ENCODE measurements at places on chromosomes 6 and 20.

DNA sequence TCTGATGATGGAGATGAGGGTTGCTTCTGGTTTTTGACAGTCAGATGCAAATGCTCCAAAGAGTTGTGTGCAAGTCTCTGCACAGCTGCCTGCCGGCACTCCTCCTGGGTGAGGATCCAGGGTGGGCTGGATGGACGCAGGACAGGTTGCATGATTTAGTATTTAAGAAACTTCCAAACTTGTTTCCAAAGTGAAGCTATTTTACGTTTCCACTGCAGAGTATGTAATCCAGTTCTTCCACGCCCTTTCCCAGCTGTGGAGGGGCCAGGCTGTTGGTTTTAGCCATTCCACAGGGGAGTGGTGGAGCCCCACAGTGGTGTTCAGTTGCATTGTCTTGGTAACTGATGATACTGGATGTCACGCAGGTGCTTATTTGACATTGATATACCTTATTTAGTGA is 157.3 kb downstream of the THBS2 start:
- no peak for DNase-seq

DNA sequence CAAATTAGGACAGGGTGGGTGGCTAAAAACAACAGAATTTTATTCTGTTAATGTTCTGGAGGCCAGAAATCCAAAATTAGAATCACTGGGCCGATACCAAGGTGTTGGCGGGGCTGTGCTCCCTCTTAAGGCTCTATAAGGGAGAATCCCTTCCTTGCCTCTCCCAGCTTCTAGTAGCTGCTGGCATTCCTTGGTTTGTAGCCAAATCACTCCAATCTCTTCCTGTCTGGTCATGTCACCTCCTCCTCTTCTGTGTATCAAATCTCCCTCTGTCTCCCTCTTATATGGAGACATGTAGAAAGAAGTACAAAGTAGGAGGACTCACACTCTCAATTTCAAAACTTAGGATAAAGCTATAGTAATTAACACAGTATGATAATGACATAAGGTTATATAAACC is 102.9 kb upstream of the SIRPA start:
- no peak for DNase-seq

DNA sequence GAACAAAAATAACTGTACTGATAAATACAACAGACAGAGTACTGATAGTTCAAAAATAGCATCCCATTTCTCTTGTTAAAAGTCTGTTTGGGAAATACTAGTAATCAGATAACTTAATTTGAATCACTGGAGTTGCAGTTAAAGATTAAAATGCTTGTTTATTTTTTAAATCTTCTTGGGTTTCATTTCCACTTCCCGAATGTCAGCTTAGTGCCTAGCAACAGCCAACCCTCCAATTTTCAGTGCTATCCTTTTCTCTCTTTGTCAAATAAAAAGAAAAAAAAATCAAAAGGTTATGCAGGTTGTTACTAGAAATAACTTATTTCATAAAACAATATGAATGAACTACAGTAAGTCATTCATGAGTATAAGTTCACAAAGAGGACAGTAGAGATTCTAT is 257.7 kb upstream of the STXBP5 start:
- no peak for DNase-seq

GRCh38 chr6:157434349-157435033 is 53.5 kb downstream of the ZDHHC14 start:
- no peak for DNase-seq

DNA sequence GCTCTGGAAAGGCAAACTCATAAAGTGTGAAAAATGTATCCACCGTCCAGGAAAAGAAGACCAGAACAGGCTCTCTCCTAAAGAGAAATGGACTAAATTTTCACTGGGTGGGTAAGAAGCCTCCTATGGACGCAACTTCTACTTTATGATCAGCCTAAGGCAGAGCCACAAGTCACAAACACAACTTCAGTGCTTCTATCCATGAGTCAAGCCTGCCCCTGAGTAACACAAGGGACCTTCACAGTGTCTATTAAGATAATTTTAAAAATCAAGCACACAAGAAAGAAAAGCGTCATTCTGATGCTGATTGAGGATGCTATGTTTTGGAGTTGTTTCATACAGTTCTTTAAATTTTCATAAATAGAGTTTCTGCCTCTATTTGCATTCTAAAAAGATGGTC is 601.7 kb upstream of the ARID1B start:
- DNase-seq = peak; percentile 52

- no peak for DNase-seq
These were observed 467.5 kb downstream of the PRKN start for GRCh38 chr6:162260027-162260426.

DNA sequence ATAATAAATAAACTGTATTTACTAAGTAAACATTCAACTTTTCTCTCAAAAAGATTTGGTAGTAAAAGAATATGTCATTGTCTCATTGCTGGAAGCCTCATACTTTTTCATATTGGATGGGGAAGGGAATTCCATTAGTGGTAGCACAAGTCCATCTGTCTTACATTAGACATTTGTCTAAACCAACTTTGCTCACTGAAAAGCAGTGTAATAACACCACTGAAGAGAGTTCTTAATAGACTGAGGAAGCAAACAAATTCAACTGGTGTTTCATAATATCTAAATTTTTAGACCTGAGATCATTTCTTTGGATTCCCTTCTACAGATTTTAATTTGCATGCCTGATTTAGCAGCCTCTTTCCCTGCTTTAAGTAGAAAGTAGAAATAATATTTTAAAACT is 62.7 kb downstream of the PLCB1 start:
- no peak for DNase-seq

DNA sequence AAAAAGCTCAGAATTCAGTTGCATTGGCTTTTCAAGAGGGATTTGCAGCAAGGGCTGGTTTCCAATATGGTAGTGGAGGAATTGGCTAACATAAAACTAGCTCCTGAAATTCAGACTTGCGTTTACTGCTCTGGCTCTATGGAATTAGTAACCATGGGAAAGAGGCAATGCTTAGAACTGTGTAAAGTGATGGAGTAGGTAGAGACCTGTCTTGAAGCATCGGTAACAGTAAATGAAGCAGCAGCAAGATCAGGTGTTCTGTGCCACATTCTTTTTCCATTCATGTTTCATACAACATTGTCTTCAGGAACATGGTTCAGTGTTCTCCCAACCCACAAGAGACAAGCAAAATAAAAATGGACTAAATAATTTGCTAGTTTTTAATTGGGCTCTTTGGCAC is 6.5 kb downstream of the IRF4 start:
- DNase-seq = no peak

DNA sequence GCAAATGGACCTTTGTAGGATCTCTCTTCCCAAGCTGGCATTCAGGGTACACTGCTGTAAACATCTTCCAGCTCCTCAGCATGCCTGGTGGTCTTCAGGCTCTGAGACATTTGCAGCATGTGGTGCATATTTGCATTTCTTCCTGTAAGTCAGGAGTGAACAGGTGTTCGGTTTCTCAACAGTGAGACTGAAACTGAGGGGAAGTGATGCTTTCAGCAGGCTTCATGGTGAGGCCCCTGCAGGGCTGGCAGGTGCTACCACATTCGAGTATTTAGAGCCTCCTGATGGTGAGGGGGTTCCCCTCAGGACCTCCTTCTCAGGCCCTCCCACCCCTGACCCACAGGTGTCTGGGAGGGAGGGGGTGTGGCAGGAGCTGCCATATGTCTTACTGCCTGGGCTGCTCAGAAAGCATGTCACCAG is 15.1 kb downstream of the MYBL2 start:
- peak; percentile 87 for DNase-seq

DNA sequence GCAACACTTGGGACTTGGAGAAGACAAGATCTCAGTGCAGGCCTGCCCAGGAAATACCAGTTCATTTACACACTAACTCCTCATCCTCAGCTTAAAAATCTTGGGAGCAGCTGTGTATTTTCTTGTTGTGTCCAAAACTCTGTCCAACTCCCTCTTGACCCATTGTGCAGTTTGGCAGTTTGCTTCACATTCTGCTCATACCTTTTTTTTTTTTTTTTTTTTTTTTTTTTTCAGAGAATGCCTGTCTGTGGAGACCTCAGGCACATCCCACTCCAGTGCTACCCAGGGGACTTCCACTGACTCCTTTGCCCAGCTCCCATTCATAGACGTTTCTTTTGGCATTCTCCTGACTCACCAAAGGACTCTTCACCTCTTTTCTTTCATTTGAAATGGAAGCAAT is 265.8 kb upstream of the TCF21 start:
- DNase-seq = no peak

DNA sequence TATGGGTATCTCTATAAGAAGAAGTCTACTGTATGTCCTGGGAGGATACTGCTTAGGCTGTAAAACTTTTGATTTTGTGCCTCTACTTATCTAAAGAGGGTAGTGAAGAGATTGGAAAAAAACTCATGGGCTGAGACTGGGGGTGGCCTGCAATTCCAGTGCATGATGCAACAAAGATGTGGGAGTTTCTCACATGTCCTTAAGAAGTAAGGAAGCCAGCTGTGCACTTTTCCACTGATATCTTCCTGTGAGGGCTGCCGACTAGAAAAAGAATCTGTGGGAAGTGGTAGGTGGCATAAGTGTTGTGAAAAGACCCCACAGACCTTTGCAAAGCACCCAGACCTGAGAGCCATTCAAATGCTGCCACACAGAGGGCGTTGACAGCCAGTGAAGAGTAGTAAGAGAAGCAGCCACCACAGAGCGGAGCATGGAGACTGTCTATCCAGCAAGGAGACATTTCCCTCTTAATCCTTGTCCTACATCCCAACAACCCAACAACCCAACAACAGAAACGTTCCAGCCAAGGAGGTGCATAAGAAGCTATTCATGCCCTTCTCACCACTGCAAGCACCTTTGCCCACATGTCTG is 65.1 kb downstream of the PFDN4 start:
- DNase-seq = no peak

GRCh38 chr6:25407431-25407830 is 128.3 kb downstream of the CARMIL1 start:
- DNase-seq = peak; percentile 30

DNA sequence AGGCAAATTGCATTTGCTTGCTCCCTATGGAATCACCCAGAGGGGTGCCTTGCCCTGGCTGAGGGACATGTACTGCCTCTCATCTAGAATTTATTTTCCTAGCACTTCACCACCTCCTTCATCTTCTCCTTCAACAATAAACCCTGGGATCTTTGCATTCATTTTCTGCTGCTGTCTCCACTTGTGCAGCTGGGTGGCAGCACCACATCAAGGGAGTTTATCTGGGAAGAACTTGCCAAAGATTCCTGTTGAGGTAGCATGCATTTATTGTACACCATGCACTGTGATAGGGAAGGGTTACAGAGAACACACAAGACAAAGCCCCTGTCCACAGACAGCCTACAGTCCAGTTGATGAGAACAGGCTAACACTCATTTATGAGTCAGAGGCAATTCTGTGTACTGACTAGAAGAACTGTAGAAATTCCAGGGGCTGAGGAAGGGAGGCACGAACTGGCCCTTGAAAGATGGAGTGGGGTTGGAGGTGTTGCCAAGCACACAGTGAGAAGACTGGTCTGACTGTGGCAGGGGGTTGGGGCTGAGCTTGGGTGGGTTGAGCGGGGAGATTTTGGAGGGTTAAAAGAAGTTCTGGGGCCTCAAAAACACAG is 17.5 kb downstream of the C20orf173 start:
- peak; percentile 37 for DNase-seq

- no peak for DNase-seq
These were observed 98.5 kb upstream of the RPS6KA2 start for GRCh38 chr6:166725571-166725970.

DNA sequence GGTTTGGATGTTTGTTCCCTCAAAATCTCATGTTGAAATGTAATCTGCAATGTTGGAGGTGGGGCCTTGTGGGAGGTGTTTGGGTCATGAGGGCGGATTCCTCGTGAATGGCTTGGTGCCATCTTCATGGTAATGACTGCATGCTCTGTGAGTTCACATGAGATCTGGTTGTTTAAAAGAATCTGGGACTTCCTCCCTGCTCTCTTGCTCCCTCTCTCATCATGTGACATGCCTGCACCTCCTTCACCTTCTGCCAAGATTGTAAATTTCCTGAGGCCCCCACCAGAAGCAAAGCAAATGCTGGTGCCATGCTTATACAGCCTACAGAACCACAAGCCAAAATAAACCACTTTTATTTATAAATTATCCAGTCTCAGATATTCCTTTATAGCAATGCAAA is 250.3 kb upstream of the PLN start:
- DNase-seq = peak; percentile 20

GRCh38 chr6:115896538-115897129 is 164.1 kb downstream of the FRK start:
- DNase-seq = peak; percentile 48

GRCh38 chr20:63241272-63241671 is 5.6 kb downstream of the BIRC7 start:
- DNase-seq = peak; percentile 6

- no peak for DNase-seq
These were observed 29.5 kb upstream of the PCMTD2 start for GRCh38 chr20:64225828-64226598.

- no peak for DNase-seq
These were observed 21.1 kb downstream of the MRPL14 start for GRCh38 chr6:44105993-44106740.

DNA sequence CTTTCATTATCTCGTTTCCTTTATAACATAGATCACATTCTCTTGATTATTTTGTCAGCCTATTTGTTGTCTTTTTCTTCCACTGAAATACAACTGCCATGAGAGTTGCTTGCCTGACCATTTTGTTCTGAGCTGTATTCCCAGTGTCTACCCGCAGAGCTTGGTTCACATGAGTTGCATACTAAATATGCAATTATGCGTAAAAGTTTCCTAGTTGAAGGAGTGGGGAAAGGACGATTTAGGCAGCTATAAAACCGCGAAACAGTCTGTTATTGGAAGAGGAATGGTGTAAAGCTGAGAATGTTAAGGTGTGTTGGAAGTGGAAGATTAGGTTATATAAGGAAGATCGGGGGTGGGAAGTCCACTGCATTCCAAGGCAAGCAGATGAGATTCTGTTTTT is 8.8 kb downstream of the TBPL1 start:
- DNase-seq = no peak

DNA sequence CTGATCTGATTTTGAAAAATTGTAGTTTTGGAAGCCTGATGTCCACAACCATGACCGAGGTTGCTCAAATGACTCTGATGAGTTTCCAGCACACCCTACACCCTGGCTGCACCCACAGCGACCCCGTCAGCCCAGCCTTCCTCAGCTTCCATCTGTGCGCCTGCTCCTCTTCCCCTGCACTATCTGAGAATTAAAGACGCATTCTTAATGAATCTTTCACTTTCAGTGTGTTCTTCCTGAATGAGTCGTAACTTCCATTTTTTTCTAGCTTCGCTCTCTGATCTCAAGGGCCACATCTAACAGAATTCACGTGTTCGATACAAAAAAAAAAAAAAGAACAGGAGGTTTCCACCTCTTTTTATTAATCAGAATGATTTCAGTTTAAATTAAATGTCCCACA is 21.3 kb upstream of the RREB1 start:
- DNase-seq = no peak
